ENCODE measurements at places on chromosomes 7 and 10.

DNA sequence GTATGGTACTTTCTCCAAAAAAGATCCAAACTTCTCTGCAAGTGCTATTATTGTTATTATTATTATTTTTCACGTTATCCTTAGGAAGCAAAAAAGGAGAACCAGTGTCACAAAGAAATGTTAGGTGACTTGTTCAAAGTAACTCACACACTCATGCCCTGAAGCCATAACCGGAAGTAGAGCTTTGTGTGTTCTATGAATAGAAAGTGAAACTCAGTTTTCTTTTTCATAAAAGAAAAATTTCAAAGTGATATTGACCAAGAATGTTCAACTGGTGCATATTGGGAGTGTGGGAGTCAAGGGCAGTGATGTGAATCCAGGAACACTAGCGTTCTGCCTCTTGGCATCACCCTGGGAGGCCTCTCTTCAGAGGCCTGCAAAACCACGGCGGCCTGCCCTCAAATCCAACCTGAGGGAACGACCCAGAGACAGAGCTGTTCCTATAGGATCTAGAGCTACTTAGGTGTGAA lies 106.1 kb downstream of the PRKCQ start:
- DNase-seq, result no peak

DNA sequence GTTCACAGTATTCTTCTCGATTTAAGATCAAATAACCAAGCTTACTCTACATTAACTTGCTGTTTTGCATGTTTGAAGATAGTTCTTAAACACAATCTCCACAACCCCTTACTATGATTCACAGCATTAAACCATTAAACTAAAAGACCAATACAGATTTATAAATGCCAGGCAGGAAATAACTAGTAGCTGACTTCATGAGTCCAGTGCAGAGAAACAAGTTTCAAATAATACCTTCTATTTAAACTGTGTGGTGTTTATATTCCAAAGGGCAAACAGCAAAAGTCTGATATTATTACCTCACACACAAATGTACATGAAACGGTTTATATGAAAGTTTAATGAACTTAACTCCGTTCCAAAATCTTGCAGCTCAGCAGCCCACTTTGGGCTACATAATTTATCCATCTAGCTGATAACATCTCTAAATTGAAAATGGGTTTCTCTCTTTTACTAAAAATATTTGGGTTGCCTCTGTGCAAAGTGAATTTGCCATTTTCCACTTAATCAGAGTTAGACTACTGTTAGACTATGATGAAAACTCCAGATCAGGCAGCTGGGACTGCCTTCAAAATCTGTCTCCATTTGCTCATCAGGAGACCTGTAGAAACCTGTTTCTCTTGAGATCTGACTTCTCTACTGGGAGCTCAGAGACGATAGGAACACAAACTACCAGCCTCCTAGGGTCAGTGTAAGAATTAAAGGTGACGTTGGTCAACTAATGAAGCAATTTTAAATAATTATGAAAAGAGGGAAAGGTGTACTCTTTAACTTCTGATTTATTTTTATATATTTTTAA lies 287.3 kb downstream of the FZD1 start:
- DNase-seq, result no peak

- DNase-seq, result no peak
Measured at GRCh38 chr7:54967377-54967776, 51.4 kb upstream of the EGFR start.

GRCh38 chr7:2713370-2713769 lies 25.4 kb downstream of the AMZ1 start:
- no peak for DNase-seq

GRCh38 chr10:31352436-31353226 lies 33.6 kb downstream of the ZEB1 start:
- DNase-seq, result no peak

DNA sequence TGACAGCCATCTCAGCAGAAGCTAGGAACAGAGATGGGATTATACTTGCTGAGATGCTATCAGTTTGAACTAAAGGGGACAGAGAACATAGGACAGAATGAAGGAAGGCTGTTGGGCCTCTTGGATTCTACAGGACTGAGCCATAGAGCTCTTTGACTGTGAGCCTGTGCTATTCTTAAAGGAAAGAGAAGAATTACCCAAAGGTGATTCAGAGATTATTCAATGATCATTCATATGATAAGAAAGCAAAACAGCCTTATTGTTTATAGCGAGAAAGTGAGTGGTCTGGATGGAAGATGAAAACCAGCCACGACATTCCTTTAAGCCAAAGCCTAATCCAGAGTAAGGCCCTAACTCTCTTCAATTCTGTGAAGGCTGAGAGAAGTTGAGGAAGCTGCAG lies 69.7 kb upstream of the NEUROD6 start:
- no peak for DNase-seq

DNA sequence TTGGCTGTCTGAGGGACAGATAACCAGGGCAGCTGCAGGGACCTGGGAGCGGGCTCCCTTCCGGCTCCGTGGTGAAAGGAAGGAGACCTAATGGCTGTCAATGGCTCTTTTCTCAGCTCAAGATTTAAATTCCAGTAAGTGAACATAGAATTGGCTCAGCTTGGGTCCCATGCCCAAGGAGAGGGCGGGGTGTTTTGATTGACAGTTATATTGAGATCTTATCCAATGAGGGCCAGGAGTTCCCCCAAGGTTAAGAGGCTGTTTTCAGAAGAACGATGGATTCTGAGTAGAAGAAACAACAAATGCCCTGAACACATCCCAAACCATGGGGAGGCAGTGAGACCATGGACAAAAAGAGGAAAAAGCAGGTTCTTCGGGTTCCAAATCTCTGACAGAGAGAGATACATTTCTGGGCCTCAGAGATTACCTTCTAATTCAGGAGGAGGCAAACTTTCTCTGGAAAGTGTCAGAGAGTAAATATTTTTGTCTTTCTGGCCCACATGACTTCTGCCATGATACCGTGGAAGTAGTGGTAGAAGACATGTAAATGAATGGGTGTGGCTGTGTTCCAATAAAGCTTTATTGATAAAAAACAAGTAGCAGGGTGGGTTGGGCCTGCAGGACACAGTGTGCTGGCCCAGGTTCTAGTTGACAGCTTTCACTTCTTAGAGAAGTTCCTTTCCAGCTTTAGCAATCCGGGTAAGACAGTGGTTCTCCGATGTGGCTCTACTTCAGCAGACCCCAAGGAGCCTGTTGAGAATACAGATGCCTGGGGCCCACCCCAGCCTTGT lies 219.6 kb downstream of the RPS24 start:
- no peak for DNase-seq

DNA sequence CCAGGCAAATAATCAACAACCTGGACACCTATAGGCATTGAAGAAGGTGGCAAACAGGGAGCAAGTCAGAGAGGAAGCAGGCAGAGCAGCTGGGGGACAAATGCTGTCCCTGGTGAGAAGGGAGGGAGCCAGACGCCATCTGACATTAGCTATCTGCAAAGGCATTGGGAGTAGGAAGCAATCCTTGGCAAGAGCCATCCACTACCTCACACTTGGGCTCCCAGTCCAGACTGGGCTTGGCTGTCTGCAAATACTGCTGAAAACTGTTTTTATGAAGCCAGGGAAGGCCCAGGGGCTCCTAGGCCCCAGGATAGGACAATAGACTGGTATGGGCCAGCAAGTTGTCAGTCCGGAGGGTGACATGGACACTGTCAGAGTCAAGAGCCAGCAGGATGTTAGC lies 132.5 kb downstream of the SORBS1 start:
- DNase-seq, result no peak

DNA sequence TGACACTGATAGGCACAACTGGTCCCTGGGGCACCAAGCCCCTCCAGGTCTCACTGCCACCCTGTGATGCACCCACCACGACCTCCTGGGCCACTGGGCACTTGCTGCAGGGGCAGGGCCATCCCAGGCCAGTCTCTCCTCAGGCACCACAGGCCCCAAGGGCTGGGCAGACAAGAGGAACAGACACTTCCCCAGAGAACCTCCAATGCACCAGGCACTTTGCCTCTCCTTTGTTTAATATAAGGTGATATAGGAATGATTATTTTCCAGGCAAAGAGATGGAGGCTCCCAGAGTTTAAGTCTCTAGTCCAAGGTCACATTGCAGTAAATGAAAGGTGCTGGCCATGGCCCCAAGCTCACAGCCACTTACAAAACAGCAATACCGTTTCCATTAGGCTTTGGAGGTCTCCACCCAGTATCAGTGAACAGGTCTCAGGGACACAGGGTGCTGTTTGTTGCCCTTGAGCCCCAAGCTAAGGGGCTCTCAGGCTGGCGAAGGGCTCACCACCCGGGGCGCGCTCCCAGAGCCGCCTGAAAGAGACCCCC lies 4.5 kb downstream of the DEPP1 start:
- no peak for DNase-seq

GRCh38 chr10:97574374-97575126 lies 2.0 kb downstream of the ANKRD2 start:
- no peak for DNase-seq

GRCh38 chr7:24441314-24442027 lies 131.8 kb upstream of the PALS2 start:
- DNase-seq, result no peak

- no peak for DNase-seq
Measured at GRCh38 chr10:5904227-5904626, 14.2 kb downstream of the FBH1 start.

DNA sequence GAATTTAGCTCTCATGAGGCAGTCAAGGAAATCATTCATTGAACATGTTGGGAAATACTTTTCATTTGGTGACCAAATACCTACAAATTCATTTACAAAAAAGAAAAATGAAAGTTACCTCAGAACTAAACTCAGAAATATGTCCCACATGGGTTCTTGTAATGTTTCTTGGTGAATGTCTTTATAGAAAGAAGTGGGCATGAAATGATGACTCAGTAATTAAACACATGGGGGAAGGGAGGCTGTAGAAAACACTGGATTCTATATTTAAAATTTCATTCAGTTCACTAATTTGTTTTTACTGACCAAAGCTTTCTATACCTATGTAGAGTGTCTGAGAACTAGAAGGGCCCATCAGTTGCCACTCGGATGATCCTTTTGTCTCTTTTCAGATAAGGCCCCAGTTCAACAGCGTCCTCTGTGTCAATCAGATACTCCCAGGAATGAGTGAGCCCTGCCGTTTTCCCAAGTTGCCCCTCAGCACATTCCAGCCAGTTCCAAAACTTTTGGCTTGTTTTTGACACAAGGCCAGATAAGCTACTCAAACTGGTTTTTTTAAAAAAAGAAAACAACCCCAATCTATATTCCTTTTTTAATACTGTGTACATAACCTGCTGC lies 49.3 kb upstream of the AGBL3 start:
- DNase-seq, result no peak

DNA sequence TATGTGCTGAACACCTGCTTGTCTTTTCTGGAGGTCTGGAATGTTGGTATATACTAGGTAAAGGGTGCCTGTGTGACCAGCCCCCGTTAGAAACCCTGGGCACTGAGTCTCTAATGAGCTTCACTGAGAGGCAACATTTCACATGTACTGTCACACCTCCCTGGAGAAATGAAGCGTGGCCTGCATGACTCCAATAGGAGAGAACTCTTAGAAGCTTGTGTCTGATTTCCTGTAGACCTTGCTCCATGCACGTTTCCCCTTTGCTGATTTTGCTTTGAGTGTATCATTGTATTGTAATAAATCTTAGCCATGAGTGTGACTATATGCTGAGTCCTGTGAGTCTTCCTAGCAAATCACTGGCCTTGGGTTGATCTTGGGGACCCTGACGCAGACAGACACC lies 82.8 kb downstream of the PPP1R3C start:
- no peak for DNase-seq

DNA sequence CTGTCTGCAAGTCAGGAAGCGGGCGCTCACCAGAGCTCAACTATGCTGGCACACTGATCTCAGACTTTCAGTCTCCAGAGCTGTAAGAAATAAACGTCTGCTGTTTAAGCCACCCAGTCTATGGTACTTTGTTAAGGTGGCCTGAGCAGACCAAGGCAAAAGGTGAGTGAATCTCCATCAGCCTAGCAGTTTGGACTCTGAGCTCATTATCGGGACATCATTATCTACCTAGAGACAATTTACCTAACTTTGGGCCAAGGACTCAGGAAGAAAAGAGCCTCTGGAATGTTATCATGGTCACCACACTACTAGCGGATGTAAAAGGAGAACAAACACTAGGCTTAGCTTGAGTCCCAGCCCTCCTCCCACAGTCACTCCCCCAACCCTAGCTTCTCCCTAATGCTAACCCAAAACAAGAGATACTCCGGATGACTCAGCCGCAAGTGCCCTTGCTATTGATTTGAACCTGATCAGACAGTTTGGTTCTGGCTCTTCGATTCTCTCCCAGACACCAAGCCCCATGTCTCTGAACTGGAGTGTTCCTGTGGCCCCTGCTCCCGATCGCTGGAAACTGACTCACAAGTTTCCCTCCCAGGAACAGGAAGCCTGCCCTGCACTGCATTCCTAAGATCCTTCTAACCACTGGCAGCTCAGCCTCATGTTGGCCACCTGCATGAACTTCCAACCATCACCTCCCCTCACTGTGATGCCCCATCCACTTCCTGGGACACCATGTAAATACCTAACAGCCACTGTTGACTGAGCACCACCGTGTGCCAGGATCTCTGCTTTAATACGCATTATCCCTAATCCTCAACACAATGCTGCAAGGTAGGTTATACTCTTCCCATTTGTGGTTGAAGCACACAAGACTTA lies 34.5 kb downstream of the CREB3L2 start:
- no peak for DNase-seq

DNA sequence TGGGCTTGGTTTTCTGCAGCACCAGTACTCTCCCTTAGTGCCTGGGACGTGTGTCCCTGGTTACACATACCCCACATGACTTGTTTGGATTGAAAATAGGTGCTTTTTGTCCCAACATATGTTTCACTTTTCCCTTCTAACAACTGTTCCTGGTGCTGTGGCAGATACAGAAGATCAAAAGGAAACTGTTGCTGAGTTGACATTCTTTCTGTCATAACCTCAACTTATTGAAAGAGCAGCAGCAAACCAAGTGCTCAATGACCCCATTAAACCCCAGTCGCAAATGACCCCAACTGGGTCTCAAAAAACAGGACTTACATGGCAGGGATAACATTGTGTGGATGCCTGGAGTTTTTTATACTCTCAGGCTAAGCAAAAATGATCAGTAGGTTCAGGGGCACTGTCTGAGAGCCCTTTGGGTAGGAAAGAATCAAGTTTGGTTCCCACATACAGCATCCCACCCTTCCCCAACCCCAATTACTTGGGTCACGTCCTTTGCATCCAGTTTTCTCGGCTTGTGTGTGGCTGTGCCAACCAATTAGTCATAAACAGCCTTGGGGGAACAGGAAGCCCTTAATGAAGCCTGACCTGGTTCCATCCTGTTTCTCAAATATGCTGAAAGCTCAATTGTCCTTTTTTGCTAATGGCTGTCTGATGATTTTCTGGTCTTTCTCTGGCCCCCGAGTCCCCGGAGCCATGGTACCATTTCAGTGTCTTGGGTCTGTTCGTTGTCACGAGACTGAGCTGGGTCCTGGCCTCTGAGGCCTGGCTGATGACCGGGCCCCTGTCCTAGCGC lies 4.9 kb downstream of the HKDC1 start:
- no peak for DNase-seq

- no peak for DNase-seq
Measured at GRCh38 chr10:132272231-132272971, 35.3 kb downstream of the STK32C start.

All from stimulated activated CD8-positive, alpha-beta memory T cell treated with anti-CD3 and anti-CD28 coated beads, Interleukin-4, amount 100 ng/mL, for 1 hour (primary cell).